ENCODE measurements at places on chromosomes 2 and 18.

DNA sequence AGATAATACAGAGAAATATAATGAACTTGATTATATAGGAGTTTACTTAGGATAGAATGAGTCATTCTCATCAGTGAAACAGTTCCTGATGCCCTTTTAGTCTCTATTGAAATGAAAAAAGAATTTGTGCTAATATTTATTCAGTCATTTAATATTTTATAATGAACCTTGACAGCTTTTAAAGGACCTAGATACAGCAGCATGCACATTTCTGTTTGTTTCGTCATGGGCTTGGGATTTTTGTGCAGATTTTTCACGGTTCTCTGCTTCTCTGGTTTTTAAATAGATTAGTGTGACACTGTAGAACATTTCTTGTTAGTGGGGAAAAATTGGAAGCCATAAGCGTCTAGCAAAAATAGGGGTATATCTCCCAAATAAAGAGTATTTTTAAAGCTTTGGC is 60.7 kb downstream of the NABP1 start:
- no peak for DNase-seq

- no peak for DNase-seq
These were observed 38.4 kb downstream of the EPAS1 start for GRCh38 chr2:46335391-46336282.

- no peak for DNase-seq
These were observed 40.5 kb upstream of the HS6ST1 start for GRCh38 chr2:128358941-128359731.

GRCh38 chr2:142426064-142426463 is 295.2 kb upstream of the LRP1B start:
- no peak for DNase-seq

DNA sequence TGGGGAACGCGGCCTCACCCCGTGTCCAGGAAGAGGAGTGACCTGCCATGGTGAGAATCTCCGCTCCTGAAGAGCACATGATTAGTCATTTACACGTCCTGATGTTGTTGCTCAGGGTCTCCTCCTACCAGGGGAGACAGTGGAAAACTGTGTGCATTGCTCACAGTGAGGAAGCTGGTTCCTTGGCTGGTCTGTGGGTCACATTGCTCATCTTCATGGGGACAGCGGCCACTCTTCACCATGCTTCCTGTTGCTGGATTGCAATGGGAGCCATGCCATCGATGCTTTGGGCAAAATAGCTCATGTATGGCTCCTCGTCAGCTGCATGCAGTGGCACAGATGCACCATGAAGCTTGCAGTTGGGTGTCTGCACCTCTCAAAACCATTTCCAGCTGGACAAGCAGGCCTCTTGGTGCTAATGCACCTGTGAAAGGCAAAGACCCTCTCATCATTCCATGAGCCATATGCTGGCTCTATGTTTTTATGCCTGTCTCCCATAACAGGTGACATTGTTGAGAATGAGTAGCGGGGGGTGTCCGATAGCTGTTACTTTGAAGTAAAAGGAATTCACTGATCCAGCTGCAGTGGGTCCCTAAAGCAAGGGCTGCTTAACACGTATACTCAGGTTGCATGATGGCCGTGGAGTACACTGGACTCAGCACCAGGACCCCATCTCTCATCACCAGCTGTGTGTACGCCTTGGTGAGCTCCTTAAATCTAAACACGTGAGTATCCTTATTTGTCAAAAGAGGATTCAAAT is 135.0 kb upstream of the ALKAL2 start:
- DNase-seq: no peak

DNA sequence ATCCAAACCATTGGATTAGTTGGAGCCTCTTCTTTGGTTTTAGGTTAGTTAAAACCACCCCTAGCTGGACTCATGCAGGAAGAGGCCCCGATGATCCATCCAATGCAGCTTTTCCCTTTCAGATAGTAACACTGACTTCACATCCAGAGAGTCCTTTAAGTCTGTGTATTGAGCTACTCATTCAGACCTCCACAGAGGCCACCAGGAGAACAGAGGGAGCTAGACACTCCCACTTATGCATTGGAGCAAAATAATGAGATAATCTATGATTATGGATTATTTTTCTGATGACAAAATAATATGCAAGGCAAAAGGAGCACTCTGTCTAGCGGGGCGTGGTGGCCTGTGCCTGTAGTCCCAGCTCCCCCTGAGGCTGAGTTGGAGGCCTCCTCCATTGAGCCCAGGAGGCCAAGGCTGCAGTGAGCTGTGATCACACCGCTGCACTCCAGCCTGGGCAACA is 1.6 kb upstream of the ROCK2 start:
- no peak for DNase-seq

DNA sequence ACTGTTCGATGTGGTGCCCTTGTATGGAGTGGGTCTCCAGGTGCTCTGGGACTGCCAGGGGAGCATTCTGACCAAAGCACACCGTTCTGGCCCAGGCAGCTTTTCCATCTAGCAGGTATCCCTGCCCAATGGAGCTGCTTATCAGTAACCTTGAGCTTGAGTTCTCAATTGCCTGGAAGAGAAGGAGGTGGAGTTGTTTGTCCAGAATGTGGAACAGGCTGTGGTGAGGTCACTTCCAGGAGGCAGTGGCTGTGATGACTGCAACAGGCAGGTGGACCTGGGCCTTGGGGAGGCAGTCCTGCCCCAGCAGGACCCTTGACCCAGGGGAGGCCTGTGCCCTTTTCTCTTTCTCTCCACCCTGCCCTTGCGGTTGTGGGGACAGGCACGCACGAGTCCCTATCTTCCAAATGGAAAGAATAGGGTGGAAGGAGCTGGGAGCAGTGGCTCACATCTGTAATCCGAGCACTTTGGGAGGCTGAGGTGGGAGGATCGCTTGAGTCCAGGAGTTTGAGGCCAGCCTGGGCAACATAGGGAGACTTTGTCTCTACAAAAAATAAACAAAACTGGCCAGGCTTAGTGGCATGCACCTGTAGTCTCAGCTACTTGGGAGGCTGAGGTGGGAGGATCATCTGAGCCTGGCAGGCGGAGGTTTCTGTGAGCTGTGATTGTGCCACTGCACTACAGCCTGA is 66.2 kb upstream of the MCFD2 start:
- no peak for DNase-seq

DNA sequence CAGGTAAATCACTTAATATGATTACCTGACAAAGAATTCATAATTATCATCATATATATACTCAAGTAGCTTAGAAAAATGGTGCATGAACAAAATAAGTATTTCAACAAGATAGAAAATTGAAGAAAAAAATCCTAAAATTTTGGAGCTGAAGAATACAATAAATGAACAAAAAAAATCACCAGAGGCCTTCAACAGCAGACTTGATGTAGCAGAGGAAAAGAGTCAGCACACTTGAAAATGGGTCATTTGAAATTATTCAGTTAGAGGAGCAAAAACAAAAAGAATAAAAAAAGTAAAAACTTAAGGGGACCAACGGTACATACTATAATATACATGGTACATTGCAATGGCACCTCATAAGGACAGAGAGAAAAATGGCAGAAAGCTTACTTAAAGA is 40.2 kb upstream of the CD226 start:
- no peak for DNase-seq

- no peak for DNase-seq
These were observed 42.5 kb upstream of the FOSL2 start for GRCh38 chr2:28350196-28350595.

GRCh38 chr2:152466041-152466440 is 131.1 kb downstream of the FMNL2 start:
- no peak for DNase-seq

- DNase-seq: no peak
These were observed 163.6 kb upstream of the RBMS1 start for GRCh38 chr2:160657196-160657595.

DNA sequence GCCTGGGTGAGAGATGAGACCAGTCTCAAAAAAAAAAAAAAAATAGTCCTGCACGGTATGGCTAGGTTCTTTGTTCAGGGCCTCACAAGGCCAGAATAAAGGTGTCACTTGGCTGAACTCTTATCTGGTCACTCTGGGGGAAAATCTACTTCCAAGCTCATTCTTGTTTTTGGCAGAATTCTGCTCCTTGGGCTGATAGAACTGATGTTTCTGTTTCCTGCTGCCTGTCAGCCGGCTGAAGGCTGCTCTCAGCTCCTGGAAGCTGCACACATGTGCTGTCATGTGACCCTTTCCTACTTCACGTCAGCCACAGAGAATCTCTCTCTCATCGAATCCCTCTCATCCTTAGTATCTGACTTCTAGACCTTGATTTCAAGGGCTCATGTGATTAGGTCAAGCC is 10.4 kb downstream of the CSRNP3 start:
- DNase-seq: no peak

DNA sequence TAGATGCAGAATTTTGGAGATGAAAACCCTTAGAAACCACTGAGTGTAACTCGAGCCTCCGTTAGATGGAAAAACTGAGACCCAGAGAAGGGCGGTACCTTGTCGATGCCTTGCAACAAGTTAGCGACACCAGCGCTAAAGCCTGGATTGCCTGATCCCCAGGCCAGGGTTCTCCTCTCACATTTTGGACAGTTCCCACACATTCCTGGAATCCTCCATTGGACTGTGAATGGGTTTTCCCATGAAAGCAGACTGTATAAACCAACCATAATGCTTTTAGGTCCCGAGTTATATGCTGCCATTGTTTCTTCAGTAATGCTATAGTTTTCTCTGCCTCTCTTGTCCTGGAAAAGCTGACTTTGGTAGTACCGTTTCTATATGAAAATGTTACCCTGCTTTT is 37.1 kb upstream of the LPIN1 start:
- DNase-seq: no peak

GRCh38 chr18:31680831-31681568 is 3.4 kb downstream of the B4GALT6 start:
- DNase-seq: no peak

- no peak for DNase-seq
These were observed 5.1 kb downstream of the TSHZ1 start for GRCh38 chr18:75215663-75216062.

- DNase-seq: no peak
These were observed 93.6 kb downstream of the MTCL1 start for GRCh38 chr18:8799001-8799400.

GRCh38 chr2:120661551-120661950 is 74.1 kb upstream of the GLI2 start:
- DNase-seq: no peak

DNA sequence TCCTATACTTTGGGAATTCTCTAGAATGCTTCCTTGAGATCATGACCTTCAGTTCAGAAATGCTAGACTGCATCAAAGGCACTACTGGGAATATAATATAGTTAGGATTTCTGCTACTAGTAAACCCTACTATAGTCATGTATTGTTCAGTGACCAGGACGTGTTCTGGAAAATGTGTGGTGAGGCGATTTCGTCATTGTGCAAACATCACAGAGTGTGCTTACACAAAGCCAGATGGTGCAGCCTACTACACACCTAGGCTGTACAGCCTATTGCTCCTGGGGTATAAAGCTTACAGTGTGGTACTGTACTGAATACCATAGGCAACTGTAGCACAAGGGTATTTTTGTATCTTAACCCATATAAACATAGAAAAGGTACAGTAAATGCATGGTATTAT is 13.0 kb downstream of the CXCR4 start:
- no peak for DNase-seq

DNA sequence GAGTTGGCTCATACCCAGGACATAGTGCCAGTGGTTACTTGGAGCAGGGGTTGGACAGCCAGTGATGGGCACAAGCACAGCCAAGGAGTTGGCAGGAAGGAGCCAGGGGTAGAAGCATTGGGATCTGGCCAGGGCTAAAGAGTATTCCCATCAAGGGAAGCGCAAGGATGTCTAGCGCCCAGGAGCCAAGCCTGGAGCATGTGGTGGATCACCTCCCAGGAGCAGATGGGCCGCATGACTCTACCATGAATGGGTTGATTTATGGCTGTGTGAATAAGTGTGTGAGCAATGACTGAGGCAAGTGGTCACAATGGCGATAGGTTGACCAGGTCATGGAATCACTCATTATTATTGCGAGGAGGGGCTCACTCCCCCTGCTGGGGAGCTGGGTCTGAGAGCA is 111.1 kb downstream of the FHOD3 start:
- DNase-seq: no peak

GRCh38 chr2:27408601-27409320 is 630 bp downstream of the PPM1G start:
- no peak for DNase-seq

DNA sequence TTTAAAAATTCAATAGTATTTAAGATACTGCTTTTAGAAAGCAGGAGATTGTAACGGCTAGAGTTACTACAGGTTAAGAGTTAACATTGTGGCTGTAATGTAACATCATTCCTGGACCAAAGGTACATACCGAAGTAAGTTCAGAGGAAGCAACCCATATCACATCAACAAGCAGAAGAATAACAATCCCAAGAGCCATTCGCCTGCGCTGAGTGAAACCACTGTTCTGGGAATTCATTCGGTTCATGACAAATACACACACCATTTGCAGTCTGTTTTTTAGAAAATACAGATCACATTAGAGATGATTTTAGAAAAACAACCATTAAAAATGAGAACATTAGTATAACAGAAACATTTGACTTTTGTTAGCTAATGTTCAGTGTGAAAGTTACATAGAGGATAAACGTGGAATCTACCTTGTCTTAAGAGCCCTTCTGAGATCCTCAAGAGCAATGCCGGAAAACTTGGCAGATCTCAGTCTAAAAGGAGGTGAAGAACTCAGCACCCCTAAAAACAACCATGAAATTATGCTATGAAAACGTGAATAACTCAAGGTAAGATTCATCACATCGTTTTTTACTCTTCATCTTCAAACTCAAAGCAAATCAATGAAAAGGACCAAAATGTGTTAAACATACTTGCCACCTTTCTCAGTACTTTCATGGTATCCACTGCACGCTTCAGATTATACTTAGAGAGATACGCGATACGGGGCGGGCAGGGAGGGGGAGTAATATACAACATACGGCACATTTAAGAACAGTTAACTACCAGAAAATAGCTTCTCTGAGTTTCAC is 1.2 kb downstream of the SLC35F5 start:
- no peak for DNase-seq

- DNase-seq: peak; percentile 98
These were observed at the start of gene NDUFV2 for GRCh38 chr18:9102508-9103375. Gene NDUFV2, plus strand, starts transcription at chr18:9102699. Its CDS starts 45 bp downstream, at chr18:9102744.

- DNase-seq: no peak
These were observed 102.3 kb downstream of the TCF4 start for GRCh38 chr18:55485666-55486065.

DNA sequence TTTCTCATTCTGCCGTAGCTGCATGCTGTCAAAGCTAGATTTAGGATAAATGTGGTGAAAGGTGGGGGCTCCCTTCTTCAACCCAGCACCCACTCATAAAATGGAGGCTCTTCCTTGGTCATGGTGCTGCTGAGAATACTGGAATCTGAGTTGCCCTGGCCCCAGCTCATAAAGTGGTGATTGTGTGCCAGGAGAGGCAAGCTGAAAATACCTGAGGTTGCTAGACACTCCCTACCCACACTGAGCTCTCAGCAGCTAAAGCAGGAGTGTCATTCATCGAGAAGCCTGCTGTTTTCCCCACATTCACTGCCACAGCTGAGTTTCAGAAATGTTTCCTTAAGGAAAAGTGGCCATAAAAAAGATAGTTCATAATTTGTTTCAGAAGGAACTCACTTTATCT is 297.1 kb upstream of the RBMS1 start:
- DNase-seq: no peak

DNA sequence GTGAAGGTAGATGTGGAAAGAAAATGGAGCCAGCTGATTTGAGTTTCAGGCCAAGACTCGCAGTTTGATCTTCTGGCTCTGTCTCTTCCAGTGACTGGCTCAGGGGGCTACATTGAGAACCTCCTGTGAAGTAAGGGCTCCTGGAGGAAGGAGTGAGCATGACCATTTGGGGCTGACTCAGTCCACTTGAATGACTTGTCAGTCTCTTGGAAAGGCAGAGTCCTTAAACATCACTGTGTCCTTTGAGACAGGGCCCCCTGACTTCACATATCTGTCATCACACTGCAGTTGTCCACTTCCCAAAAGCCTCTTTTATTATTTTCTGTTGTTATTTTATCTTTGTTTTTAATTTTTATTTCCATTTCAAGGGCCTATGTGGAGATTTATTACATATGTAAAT is 204.6 kb upstream of the APCDD1 start:
- DNase-seq: no peak

Measured in T-helper 1 cell (primary cell).